Kasumi-1 (cell line): ENCODE measurements at places on chromosomes 11 and 22.

GRCh38 chr11:132683602-132684001 is 848.7 kb downstream of the OPCML start:
- DNase-seq: no peak

- DNase-seq: no peak
Observed at GRCh38 chr11:59615120-59615636, 396 bp downstream of the OSBP start.

DNA sequence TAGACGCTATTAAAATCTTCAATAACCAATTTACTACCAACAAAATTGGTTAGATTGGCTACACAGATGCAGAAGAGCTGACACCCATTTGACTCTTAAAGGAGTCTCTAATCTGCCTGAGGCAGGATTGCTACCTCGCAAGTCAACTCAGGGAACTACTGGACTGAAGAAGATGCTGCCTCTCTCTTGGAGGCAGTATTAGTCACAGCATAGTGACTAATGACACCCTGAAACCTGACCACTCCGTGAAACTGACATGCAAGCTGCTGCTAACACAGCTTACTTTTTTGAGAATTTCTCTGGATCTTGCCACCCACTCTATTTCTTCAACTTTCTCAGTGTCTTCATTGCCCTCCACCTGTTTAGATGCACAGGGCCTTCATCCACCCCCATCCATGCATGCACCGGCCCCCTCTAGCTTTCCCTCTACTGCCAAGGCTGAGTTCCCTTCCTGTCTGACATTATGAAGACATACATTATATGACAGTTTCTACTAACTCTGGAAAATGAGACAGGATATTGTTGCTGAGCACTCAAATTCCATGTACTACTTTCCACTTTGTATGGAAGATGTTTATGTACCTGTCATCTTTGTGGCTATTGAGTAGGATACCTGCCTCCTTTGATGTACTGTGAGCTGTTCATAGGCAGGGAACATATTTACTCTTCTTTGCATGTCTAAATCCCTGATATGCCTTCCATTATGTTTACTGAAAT is 183.2 kb downstream of the MSANTD4 start:
- no peak for DNase-seq

DNA sequence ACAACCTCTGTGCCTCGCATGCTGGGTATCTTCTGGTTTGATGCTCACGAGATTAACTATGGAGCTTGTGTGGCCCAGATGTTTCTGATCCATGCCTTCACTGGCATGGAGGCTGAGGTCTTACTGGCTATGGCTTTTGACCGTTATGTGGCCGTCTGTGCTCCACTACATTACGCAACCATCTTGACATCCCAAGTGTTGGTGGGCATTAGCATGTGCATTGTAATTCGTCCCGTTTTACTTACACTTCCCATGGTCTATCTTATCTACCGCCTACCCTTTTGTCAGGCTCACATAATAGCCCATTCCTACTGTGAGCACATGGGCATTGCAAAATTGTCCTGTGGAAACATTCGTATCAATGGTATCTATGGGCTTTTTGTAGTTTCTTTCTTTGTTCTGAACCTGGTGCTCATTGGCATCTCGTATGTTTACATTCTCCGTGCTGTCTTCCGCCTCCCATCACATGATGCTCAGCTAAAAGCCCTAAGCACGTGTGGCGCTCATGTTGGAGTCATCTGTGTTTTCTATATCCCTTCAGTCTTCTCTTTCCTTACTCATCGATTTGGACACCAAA is 516 bp downstream of the OR52J3 start:
- no peak for DNase-seq

GRCh38 chr11:18703001-18703763 is 4.6 kb downstream of the TMEM86A start:
- DNase-seq: no peak

DNA sequence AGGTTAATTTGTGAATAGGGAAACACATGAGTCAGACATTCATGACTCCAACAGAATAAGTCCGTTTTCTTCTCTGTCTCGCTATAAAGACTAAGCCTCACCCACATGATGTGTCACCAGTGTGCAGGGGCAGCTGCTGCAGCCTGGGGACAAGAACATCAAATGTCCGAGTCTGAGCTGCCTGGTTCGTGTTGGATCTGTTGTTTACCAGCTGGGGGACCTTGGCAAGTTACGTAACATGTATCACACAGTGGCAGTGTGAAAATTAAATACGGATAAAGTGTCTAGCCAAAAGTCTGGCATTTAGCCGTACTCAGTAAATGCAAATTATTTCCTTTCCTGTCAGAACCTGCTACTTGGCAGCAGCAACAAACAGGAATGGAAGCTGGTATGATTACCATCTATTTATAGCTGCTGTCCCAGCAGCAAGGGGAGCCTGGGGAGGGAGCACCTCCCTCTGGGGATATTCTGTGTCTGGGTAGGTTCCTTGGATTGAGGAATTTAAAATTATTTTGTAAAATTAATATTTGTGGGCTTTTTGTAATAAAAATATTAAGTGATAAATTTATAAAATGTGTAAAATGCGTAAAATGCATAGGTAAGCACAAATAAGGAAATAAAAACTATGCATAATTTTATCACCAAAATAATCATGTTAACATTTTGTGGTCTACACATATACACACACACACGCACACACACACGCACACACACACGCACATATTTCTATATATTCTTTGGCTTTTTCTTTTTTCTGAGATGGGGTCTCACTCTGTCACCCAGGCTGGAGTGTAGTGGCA is 1.3 kb upstream of the CLDN25 start:
- DNase-seq: no peak

GRCh38 chr22:26922806-26923205 is 265.4 kb downstream of the MIAT start:
- no peak for DNase-seq

DNA sequence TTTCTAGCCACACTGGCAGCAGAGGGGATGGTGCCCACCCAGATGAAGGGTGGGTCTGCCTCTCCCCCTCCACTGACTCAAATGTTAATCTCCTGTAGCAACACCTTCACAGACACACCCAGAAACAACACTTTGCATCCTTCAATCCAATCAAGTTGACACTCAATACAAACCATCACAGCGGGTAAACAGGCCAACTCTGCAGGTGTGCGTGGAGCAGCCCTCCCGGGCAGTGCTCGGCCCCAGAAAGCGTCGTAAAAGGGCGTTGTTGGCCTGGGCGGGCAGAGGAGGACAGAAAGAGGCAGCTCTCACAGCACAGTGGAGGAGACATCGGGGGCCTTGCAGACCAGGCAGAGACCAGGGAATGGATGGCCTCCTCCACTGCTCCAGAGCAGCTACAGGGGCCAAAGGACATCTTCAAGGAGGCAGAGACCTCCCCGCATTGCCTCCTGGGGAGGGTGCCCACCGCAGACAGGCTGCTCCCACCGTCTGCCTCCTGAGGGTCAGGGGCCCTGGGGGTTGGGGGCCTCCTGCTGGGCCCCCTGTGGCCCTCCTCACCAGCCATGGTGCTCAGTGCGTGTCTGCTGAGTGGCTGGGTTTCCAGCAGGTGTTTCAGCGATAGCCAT is 56.1 kb upstream of the FADD start:
- no peak for DNase-seq

DNA sequence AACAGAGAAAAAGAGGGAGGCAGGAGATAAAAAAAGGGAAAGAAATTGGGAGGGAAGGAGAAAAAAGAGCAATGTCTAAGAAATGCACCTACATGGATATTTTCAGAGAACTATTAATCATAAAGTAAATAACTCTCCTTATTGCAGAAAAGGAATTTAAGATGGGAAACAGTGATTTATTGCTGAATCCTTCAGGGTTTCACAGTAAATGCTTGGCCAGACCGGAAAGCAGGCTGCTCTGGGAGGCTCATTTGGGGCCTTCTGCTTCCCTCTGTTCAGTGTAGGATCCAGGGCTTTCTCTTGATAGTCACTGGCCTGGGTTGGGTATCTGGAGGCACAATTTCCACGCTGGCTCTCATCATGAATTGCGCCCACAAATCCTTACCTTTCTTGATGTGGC is 324.3 kb upstream of the SORL1-AS1 start:
- no peak for DNase-seq

DNA sequence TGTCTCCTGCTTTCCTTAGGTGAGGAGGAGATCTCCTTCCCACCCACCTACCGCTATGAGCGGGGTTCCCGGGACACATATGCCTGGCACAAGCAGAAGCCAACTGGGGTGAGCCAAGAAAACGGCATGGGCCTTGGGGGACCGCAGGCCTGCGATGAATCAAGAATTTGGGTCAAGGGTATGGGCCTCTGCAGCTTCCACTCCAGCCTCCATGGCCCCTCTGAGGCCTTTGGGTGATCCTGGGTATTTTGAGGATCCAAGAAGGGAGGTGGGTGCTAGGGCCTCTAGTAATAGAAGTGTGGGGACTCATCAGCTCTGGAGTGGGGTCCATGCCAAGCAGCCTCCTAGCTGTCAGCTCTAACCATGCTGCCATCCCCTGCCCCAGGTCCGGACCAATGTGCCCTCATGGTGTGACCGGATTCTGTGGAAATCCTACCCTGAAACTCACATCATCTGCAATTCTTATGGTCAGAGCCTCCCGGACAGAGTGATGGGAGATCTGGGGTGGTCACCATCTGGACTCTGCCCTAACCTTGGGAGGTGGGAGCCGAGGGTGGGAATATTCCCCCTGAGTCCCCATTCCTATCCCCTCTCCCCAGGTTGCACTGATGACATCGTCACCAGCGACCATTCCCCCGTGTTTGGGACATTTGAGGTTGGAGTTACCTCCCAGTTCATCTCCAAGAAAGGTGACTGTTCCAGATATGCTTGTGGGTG is 8.6 kb downstream of the INPPL1 start:
- DNase-seq: no peak

DNA sequence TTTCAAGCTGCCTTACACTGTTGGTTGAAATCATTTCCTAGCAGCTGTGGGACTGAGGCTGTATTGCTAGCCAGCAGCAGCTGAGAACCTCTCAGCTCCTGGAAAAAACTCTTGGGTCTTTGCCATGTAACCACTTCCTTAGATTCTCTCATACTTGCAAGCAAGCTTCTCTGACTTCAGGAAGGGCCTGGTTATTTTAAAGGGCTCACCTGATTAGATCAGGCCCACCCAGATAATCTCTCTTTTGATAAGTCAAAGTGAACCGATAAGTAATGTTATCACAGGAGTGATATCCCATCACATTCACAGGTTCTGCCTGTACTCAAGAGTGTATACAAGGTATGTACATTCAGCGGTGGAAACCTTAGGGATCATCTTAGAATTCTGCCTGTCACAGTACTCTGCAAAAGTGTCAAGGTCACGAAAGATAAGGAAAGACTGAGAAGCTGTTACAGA is 7.4 kb upstream of the CLPB start:
- DNase-seq: peak; percentile 51

- DNase-seq: no peak
Observed at GRCh38 chr11:44600839-44601383, 35.4 kb downstream of the CD82 start.

- DNase-seq: no peak
Observed at GRCh38 chr22:43969021-43969878, 14.0 kb downstream of the SAMM50 start.

- DNase-seq: peak; percentile 9
Observed at GRCh38 chr11:32154275-32154674, 63.4 kb downstream of the RCN1 start.

DNA sequence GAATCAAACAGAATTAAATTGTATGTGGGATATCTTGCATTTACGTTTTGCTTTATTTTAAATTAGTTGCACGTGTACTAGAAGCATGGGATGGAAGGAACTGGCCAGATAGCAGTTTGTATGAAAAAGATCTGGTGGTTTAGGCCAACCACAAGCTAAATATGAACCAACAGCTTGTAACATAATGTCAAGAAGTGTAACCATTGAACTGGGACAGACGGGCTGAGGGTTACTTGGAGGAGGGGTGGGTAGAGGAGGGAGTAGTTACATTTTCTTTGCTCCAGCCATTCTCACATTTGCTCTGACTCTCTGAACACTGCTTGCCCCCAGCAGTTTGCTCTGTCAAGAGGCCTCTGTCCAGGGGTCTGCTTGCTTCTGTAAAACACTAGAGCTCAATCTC is 31.7 kb upstream of the CXCR5 start:
- no peak for DNase-seq

- no peak for DNase-seq
Observed at GRCh38 chr22:22425356-22425755, 83.2 kb downstream of the ZNF280B start.

GRCh38 chr22:48222742-48223487 is 1460.5 kb downstream of the TBC1D22A start:
- no peak for DNase-seq

DNA sequence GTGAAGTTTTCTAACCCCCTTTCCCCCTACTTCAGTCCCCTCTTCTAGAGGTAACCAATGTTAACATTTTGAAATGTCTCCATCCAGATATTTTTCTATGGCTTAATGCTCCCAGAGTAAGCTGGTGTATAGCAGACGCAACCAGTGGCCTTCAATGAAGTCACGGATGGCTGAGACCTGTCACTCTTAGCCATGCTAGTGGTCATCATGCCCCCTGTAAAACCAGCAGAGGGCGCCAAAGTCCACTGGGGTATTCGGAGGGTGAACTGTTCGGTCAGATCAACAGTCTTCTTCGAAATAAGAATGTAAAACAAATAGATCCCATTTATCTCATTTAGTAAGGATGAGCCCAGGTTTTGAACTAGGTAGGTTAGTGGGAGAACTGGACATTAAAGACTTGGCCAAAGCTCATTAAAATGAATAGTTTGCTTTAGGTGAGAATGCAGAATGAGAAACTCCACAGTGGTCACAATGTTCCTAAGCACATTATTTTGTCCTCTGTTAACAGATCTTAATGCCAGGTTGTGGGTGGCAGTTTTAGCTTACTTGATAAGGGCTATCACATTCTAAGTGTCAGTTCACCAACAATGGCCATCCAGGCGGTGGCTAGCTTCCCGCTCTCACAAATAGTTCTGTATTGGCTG is 8.6 kb upstream of the MMP8 start:
- DNase-seq: peak; percentile 73

DNA sequence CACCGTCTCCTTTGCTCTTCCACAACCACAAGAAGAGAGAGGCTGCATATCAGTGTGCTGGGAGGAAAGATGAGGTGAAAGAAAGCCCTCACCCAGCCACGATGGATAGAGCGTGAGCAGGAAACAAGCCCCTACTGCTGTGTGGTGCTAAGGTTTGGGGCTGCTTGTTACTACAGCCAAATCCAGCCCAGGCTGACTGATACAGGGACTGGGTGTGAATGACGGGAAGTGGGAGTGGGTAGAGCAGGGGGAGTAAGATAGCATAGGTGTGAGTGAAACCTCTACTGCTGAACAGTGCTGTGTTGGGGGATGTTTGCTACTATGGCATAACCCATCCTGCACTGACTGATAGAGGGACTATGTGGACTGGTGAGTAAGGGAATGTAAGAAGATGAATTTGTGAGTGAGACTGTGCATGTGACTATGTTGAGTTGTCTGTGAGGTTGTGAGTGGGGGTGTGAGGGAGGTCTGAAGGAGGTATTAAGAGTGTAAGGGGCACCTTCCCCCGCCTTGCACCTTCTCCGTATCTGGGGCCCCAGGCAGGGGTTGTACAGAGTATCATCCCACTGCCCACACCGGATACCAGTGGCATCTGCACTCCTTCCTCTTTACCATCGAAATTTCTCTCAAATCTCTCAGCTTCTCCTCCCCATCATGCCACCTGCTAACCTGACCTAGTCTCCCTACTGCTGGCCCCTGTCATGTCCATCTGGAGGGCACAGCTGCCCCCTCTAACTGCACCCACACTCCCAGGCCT is 91.5 kb downstream of the MN1 start:
- peak; percentile 14 for DNase-seq
